Stimulated activated CD8-positive, alpha-beta memory T cell treated with anti-CD3 and anti-CD28 coated beads, Interleukin-7, amount 100 ng/mL, for 1 hour (primary cell): ENCODE measurements at places on chromosomes 2 and 18.
A peak's percentile ranks its signal among the peaks of the same experiment; 100 is the strongest.

DNA sequence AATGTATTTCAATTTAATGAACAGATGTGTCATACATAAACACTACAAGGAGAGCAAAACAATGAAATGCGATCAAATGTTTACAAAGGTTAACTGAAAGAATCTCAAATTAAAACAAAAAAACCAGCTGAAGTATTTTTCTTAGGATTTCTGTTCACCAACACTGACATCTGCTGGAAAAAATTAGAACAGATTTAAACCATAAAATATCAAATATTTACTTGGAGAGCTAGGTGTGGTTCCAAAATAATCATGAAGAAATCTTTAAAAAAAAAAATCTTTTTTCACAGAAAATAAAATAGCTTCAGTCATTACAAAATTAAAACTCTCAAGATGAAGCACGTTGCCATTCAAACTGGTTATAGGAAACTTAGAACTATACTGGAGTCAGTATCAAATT is 13.8 kb downstream of the MMADHC start:
- no peak for DNase-seq

GRCh38 chr2:43331422-43331821 is 105.0 kb upstream of the ZFP36L2 start:
- DNase-seq, result no peak

DNA sequence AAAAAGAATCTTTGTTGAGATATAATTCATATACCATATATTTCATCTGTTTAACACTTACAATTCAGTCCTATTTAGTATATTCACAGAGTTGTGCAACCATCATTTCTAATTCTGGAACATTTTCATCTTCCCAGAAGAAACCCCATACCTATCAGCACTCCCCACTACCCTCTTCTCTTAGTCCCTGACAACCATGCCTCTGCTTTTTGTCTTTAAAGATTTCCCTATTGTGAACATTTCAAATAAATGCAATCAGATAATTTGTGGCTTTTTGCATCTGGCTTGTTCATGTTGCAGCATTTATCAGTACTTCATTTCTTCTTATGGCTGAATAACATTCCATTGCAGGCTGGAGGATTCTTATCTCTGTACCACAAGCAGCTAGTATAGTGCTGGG is 305.9 kb upstream of the MEX3C start:
- DNase-seq, result no peak

- DNase-seq, result no peak
Measured at GRCh38 chr2:24087032-24087431, 2.4 kb upstream of the TP53I3 start.

- DNase-seq, result no peak
Measured at GRCh38 chr2:179524809-179525339, 260.2 kb upstream of the SESTD1 start.

- DNase-seq, result no peak
Measured at GRCh38 chr2:179682756-179683155, 178.7 kb downstream of the ZNF385B start.

DNA sequence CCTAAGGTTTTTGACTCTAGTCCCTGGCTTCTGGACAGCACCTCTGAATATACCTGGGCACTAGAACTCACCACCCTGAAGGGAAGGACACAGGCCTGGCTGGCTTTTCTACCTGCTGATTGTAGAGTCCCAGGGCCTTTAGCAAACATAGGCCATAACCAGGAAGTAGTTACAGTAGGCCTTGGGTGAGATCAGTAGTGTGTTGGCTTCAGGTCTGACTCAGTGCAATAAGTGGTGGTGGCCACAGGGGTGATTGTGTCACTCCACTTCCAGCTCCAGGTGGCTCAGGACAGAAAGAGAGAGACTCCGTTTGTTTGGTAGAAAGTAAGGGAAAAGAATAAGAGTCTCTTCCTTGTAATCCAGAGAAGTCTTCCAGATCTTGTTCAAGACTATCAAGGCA is 101.7 kb upstream of the LGALSL start:
- DNase-seq, result no peak

DNA sequence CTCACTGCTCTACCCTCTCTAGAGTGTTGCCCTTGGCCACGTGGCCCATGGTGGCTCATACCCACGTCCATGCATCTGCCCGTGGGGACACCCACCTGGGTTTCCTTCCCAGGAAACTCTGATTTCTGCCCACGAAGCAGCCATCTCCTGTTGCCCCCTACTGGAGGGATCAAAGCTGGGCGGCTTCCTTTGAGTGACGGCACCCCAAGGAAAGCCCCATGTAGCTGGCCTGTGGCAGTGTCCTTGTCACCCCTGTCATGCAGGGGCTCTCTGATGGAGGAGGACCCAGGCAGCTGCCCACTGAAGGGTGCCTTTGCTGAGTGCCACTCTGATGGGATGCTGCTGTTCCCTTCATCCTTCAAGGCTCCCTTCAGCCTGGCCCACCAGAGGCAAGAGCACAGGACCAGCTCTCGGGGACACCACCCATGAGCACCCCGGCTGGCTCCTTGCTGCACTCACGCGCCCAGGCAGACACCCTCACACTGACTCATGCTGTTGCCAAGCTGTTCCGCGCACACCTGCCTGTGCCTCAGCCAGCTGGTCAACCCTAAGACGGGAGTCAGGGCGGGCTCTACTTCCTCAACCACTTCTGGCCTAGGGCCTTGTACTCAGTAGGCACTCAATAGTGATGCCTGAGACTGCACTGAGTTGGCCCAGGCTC is 101.1 kb downstream of the CTIF start:
- no peak for DNase-seq

- DNase-seq, result no peak
Measured at GRCh38 chr2:217068677-217069250, 208.9 kb upstream of the TNP1 start.

DNA sequence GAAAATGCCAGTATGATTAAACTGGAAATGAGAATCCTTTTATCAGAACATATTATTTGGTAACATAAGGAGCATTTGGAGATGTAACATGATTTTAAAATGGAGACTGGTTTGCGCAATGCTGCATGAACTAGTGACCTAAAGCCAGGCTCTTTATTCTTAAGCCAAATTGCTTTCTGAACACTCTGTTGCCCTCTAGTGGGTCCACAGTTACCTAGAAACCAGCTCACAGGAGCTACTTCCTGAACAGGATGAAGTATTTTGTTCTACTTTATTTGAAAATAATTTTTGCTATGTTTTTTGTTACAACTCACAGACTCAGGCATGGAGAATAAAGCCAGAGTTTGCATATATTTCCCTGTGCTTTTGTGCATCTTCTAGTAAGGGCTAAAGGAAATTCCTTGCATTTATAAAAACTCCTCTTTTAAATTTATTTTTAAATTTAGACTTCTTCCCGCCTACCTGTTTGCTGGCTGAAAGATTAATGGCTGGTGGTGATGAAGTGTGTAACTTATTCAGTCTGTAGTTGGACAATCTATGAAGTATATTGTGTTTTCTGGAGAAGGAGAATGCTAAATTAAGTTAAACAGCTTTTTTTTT is 146.7 kb downstream of the PARD3B start:
- no peak for DNase-seq

GRCh38 chr18:43642727-43643330 is 365.5 kb upstream of the SYT4 start:
- DNase-seq, result no peak

- DNase-seq, result no peak
Measured at GRCh38 chr2:133193544-133194361, 374.5 kb downstream of the NCKAP5 start.

DNA sequence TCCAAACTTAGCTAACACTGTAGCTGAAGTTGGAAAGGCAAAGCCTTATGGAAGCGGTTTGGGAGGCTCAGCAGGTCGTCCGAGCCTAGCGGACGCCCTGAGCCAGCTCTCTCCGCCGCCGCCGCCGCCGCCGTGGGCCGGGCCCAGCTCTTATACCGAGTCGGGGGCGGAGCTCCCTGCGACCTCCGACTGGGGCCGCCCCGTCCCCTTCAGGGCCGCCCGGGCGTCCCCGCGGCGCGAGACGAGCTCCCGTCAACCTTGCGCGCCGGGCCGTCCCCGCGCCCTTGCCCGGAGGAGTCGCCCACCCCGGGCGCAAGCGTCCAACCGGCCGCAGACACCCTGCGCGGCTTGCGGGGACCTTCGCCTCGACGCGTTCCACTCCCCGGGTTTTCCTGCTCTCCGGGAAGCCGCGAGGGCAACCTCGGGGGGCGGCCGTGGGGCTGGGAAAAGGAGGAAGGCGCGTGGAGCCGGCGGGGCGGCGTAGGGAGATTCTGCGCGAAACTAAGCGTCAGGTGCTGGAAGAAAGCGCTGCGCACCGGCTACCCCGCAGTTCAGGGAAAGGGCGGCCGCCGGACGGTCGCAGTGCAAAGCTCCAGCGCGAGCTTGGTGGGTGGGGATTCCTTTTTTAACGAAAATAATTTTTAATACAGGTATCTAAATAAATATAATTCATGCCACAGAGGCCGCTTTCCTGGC is at the start of gene SLC40A1:
TSS of gene SLC40A1 (minus strand) at position 129 of the 696 bp plus-strand sequence. CDS start 326 bp downstream, outside the sequence.
- peak; percentile 6 for DNase-seq

GRCh38 chr2:22406625-22407024 is 978.4 kb upstream of the KLHL29 start:
- DNase-seq, result no peak

DNA sequence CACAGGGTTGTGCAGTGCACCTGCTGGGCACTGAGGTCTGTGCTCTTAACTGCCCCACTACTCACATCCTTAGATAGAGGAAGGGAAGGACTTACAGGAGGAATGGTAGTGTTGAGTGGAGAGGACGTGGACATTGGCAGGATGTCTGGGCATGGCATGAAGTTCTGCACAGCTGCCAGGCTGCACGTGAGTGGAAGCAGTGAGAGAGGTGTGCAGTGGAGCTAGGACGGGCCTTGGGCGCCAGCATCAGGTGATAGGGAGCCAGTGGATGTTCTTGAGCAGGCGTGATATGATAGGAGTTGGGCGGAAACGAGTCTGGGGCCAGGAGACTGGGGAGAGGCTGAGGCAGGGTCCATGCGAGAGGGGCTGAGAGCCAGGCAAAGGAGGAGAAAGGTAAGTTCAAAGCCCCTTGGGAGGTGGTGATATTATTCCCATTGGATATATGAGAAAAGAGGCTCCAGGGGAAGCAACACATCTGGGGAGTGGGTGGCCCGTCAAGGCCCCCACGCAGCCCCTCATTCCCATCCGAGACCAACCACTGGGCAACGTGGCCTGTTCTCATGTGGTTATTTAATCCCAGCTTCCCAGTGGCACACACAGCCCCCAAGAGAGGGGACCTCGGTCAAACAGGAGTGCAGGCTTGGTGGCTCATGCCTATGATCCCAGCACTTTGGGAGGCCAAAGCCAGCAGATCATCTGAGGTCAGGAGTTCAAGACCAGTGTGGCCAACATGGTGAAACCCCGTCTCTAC is 45.7 kb upstream of the SNED1 start:
- DNase-seq, result no peak

- no peak for DNase-seq
Measured at GRCh38 chr2:201223089-201224073, 37.0 kb upstream of the CASP8 start.

DNA sequence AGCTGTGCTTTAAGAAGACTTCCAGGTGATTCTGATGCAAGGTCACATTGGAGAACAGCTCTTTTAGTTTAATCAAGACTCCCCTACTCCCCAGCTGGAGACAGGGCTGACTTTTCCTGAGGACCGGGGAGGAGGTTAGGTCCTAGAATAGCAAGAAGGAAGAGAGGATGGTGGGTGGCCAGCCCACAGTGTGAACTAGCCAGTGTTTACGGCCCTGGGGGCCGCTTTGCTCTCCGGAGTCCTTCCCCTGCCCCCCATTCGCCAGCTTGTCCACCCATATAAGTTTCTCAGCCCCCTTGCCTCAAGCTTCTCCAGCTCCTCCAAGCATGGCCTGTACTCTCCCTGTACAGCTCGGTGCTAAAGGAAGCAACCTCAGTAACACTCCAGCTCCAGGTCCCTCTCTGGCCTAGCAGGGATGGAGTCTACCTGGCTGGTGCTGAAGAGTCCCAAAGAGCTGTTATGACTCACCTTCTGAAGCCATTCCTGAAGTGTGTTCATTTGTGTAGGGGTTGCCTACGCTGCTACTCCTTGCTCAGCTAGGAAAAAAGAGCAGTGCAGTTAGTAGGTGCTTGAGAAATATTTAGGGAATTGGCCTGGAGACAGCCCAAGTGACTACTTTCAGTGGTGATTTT is 7.9 kb downstream of the INPP4A start:
- no peak for DNase-seq

DNA sequence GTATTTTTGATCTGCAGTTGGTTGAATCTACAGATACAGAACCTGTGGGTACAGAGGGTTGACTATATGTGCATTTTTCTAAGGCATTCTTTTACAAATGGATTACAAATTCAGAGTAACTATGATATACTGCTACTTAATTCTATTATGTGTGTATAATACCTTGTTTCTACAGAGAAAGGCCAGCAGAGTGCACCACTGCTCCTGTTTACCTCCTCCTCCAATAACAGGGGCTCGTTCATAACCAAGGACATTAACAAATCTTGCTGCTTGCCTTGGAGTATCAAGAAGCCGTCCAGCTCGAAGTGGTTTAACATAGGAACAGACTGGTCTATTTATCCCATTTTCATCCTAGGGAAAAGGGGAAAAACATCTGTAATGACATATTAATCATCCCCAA is 16.4 kb downstream of the CEP76 start:
- no peak for DNase-seq

GRCh38 chr2:68721482-68722101 is 13.0 kb upstream of the ARHGAP25 start:
- DNase-seq, result no peak

DNA sequence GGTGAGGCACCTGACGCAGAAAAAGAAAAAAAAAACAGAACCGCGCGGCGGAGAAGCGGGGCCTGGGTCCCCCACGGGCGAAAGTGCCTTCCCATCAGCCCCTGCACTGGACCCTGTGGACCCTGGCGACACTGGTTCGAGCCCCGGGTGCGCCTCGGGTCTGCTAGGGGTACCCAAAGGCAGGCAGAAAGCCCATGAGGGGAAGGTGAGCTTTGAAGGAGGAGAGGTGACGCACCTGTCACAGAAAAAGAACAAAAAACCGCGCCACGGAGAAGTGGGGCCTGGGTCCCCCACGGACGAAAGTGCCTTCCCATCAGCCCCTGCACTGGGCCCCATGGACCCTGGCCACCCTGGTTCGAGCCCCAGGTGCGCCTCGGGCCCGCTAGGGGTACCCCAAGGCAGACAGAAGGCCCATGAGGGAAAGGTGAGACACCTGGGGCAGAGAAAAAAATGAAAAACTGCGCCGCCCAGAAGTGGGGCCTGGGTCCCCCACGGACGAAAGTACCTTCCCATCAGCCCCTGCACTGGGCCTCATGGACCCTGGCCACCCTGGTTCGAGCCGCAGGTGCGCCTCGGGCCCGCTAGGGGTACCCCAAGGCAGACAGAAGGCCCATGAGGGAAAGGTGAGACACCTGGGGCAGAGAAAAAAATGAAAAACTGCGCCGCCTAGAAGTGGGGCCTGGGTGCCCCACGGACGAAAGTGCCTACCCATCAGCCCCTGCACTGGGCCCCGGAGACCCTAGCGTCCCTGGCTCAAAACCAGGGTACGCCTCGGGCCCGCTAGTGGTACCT is 227.4 kb downstream of the CCDC74A start:
- DNase-seq, result no peak
